NCI-H1417 (cell line): ENCODE measurements at places on chromosomes 4 and X.

GRCh38 chr4:17704020-17704650 lies 77.3 kb downstream of the FAM184B start:
- DNase-seq, result no peak

DNA sequence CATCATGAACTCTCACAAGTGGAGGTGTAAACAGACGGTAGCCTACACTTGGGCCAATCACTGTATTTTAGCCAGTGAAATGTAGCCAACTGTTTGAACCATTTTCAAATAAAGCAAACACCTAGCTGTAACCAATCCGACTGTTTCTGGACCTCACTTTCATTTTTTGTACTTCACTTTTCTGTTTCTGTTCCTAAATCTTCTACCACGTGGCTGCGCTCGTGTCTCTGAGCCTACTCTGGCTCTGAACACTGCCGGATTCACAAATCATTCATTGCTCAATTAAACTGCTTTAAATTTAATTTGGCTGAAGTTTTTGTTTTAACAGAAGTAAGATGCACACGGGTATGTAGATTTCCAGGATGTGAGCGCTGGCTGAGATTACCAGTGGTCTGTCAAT lies 319.1 kb downstream of the RAPGEF2 start:
- no peak for DNase-seq

DNA sequence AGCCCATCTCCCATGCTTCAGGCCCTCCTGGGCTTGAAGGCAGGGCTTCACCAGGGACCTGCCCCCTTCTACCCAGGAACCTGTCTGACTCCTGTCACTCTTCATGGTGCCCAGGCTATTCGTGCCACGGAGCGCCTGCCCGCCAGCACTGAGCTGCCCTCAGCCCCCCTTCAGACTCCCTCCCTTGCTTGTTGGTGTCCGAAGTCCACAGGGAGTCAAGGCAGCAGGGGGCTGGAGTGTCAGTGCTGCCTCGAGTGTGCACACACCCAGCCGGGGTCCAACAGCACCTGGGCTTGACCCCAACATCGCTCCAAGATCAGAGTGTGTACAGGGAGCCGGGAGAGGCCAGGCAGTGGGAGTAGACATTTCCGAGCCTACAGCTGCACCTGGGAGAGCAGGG lies 59.8 kb downstream of the TBCK start:
- no peak for DNase-seq

- no peak for DNase-seq
Observed at GRCh38 chrX:130702867-130703707, 199.9 kb downstream of the ENOX2 start.

GRCh38 chr4:5212255-5213013 lies 161.2 kb downstream of the STK32B start:
- no peak for DNase-seq

DNA sequence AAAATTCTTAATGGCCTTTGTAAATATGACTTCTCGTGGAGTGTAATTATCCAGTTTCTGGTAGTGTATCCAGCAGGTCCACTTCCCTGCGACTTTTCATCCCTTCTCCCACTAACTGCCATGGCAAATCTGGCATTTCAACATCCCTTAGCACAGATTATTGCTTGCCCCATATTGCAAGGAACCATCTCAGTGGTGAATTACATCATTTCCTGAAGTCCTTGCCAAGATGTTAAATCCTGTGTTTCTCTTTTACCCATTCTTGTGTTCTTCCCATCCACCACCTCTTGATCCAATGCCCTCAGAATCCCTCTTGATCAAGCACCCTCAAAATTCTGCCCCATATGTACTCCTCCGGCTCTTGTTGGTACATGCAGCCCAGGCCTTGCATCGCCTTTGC lies 88.1 kb upstream of the ZNF81 start:
- no peak for DNase-seq

GRCh38 chrX:104135677-104136076 lies 21.1 kb downstream of the SLC25A53 start:
- no peak for DNase-seq

- DNase-seq, result no peak
Observed at GRCh38 chr4:28557755-28558154, 1697.1 kb downstream of the STIM2 start.

DNA sequence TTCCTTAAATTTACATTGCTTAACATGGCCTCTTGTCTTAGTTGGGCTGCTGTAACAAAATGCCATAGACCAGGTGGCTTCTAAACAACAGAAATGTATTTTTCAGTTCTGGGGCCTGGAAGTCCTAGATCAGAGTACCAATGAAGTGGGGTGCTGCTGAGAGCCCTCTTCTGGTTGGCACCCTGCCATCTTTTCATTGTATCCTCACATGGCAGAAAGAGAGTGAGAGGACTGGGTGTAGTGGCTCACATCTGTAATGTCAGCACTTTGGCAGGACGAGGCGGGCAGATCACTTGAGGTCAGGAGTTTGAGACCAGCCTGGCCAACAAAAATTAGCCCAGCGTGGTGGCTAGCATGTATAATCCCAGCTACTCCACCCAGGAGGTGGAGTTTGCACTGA lies 12.0 kb upstream of the KLB start:
- DNase-seq, result no peak

- no peak for DNase-seq
Observed at GRCh38 chr4:2261853-2262144, at the start of gene MXD4. TSS of gene MXD4 (minus strand) at chr4:2262109. CDS start at chr4:2261980, 129 bp downstream.

GRCh38 chrX:53479301-53479700 lies 45.1 kb upstream of the HSD17B10 start:
- no peak for DNase-seq

DNA sequence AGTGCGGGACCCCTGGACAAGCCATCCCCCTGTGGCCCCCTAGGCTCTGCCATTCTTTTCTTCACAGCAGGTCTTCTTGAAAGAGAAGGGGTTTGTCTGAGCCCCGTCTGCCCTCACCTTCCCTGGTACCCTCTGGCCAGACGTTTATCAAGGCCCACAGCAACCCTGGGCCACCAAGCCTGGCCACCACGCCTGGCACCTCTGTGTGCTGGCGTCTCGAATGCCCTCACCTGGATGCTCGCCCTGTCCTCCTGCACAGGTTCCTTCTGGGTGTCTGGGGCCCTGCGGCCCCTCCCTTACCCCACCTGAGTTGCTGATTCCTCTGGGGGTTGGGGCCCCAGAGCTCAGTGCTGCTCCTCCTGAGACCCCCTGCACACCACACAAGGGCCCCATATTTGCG lies 25.1 kb downstream of the ADRA2C start:
- DNase-seq, result no peak

- peak; percentile 66 for DNase-seq
Observed at GRCh38 chrX:154526901-154527675, 11.1 kb upstream of the FAM3A start.

DNA sequence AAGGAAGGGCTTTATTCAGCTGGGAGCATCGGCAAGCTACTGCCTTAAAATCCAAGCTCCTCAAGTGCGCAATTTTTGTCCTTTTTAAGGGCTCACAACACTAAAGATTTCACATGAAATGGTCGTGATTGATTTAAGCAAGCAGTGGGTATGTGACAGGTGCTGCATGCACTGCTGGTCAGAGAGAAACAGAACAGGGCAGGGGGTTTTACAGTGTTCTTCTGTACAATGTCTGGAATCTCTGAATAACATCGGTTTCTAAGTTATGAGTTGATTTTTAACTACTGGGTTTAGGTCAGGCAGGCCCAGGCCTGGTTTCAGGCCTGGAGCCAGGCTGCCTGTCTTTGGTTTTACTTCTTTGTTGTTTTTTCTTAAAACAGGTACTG lies 6.0 kb downstream of the UGT2B17 start:
- no peak for DNase-seq

DNA sequence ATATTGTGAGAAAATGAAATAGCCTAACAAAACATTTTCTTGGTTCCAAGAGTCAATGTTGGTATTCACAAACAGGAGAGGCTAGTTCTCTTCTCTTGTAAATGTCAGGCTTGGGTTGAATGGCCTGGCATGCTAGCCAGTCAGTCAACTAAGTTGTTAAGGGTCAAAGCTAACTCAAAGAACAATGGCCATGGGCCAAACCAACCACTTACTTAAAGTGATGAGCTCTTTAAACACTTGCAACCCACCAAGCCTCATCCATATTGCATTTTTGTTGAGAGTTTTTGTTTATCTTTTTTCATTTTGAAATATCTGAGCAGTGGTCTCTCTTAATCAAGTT lies 394.5 kb downstream of the RAB28 start:
- no peak for DNase-seq

- DNase-seq, result peak; percentile 72
Observed at GRCh38 chrX:130109429-130110378, 593 bp downstream of the ELF4 start.

DNA sequence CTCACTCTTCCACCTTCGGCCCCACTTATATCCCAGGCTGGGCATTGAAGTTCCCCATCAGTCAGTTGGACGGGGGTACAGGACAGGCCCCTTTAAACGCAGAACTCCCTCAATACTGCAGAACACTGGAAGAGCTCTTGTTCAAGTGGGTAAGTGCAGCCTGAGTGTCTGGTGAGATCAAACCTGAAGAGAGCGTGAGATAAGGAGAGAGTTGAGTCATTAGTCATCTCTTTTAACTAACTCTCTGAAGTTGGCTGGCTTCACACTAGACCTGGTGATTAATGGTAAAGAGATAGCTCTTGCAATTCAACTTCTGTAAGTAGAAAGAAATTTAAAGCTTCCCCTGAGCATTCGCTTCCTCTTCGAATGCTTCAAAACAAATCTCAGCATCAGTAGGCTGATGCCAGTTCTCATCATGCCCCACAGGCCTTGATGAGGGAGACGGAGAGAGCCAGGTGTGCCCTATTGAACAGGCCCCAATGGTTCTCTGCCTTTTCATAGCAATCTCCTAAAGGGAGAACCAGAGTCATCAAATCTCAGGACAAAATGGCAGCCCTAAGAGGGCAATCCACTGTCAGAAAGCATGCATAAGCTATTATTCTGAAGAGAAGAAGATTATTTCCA lies 41.0 kb upstream of the JADE1 start:
- DNase-seq, result peak; percentile 23

- no peak for DNase-seq
Observed at GRCh38 chr4:21656832-21657231, 291.7 kb downstream of the KCNIP4 start.

DNA sequence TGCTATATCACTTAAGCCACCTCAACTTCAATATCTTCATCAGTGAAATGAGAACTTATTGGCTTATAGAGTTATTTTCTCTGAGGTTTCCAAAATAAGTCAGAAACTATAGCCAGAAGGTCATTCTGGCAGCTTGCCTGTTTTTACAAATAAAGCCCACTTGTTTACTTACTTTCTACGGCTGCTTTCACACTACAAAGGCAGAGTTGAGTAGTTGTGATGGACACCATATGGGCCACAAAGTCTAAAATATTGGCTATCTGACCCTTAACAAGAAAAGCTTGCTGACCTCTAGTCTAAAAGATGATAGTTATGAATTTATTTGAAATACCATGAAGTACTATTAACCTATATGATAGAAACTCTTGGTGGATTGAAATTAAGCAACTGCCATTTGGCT lies 67.3 kb upstream of the ATOH1 start:
- no peak for DNase-seq

GRCh38 chrX:54066841-54067240 lies 22.6 kb upstream of the PHF8 start:
- no peak for DNase-seq

- DNase-seq, result no peak
Observed at GRCh38 chr4:102606261-102606660, 105.1 kb downstream of the NFKB1 start.

GRCh38 chr4:142516686-142517526 lies 329.2 kb downstream of the INPP4B start:
- DNase-seq, result no peak

GRCh38 chr4:145043306-145043705 lies 54.7 kb downstream of the ANAPC10 start:
- no peak for DNase-seq

DNA sequence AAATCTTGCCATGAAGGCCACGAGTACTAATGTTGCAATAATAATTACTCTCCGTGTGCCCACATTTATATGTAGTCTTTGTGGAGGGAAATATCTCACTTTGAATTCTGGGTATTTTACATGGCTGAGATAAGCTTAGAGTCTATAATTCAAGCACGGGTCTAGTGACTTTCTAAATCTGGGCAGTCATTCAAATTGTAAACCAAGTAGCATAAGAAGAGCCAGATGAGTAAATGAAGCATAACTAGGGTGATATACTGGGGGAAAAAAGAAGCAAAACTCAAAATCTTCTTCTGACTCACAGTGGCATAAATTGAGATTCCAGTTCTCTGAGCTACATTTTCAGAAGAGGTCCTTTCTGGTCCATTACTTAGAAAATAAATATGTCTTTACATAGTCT lies 53.0 kb downstream of the MAPK10 start:
- no peak for DNase-seq

- no peak for DNase-seq
Observed at GRCh38 chrX:71671938-71672337, 4.6 kb downstream of the LOC101059915 start.

DNA sequence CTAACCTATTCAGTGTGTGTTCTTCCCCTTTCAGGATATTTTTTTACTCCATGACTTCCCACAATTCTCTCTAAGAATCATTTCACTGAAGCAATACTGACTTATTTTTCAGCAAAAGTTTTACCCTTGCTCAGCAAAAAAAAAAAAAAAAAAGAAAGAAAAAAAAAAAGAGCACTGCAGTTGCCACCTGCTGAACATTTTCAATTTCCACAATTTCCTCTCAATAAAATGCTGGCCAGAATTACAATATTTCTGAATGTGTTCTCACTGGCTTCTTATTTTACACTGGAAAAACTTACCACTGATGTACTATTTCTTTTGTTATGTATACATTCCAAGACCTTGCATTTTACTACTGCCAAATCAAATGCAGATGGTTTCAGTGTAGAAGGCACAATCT lies 210.4 kb downstream of the PAPSS1 start:
- no peak for DNase-seq

GRCh38 chrX:70423936-70424675 lies 992 bp downstream of the GDPD2 start:
- no peak for DNase-seq

DNA sequence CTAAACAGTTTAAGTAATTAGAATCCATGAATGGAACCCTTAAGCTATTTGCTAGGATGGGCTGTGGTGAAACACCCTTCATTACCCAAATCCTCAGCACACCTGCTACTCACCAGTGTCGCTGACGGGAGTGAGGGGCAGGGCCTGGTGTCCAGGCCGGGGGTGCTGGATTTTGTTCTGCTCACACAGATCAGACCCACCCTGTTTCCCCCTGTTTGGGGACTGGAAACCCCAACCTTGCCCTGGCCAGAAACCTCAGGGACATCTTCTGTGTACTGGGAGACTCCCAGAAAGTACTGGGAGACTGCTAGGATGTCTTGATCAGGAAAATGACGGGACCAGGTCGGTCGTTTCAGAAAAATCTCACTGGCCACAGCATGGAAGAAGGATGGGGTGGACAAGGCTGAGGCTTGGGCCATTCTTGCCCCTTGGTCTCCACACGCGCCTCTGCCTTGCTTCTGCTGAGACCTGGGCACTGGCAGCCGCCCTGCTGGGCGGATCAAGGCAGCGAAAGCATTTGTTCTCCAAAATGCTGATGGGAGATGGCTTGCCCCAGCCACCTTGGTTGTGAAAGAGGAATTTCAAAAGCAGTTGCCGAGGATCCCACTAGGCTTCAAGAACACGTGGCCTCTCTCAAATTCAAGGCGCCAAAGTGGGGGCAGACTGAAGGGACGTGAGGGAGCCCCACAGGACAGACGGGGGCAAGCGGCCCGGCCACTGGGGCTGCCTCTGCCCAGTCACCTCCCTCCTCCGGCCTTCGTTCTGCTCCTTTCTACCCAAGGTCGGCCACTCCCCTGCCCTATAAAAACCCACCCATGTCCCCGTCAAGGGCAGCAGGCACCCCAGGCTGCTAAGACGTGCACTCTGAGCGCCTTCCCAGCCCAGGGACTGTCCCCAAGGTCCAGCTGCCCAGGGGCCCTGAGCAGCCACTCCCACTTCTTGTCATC lies 23.5 kb upstream of the PDE6B start:
- no peak for DNase-seq

- no peak for DNase-seq
Observed at GRCh38 chr4:52311464-52312125, 260.5 kb downstream of the SPATA18 start.
